Esophagus mucosa (tissue), 1 donor: ENCODE measurements at places on chromosomes 12 and 14. TPM values are rescaled to one million over a fixed set of nuclear protein-coding genes. Genes with fewer than 3 reads are reported as not detected.

- ATAC-seq, result peak; percentile 56
Measured at GRCh38 chr14:75123991-75124390, 2.9 kb downstream of the NEK9 start.

DNA sequence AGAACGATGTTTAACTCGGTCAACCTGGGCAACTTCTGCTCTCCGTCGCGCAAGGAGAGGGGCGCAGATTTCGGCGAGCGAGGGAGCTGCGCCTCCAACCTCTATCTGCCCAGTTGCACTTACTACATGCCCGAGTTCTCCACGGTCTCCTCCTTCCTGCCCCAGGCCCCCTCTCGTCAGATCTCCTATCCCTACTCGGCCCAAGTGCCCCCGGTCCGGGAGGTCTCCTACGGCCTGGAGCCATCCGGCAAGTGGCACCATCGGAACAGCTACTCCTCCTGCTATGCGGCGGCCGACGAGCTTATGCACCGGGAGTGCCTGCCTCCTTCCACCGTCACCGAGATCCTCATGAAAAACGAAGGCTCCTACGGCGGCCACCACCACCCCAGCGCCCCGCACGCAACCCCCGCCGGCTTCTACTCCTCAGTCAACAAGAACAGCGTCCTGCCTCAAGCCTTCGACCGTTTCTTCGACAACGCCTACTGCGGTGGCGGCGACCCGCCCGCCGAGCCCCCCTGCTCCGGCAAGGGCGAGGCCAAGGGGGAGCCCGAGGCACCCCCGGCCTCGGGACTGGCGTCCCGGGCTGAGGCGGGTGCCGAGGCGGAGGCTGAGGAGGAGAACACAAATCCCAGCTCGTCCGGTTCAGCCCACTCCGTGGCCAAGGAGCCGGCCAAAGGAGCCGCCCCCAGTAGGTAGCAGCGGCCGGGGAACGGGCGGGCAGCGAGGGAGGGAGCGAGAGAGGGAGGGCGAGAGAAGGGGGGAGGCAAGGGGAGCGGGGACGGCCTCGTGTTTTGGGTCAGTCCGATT, 513 bp downstream of the HOXC11 start:
- peak; percentile 23 for ATAC-seq

DNA sequence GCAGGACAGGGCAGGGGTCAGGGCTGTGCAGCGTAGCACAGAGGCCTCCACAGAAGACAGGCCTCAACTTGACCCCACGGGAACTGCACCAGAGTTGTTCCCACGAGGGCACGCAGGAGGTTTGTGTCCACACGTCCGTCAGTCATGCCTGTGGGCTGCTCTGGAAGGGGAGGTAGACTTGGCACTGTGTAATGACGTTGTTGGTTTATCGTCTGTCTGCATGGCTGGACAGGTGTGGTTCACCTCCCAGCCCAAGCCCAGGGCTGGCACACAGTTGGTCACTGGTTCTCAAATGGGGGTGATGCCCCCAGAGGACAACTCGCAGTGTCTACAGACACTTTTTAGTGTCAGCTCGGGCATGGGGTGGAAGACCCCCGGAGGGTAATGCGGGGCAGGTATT, 45.8 kb downstream of the CCNK start:
- no peak for ATAC-seq

- ATAC-seq, result no peak
Measured at GRCh38 chr14:90900476-90901083, 84.3 kb upstream of the TTC7B start.

- ATAC-seq, result no peak
Measured at GRCh38 chr12:51593021-51593420, 2.0 kb downstream of the SCN8A start.

GRCh38 chr12:23098517-23098916, 473.5 kb downstream of the ETNK1 start:
- ATAC-seq, result no peak

GPR162 gene
- total RNA-seq, result 0.76 TPM

TTC6 gene
- total RNA-seq, result 1.3 TPM

TIGAR gene
- 6.1 TPM for total RNA-seq

AKAP6 gene
- 4.4 TPM for total RNA-seq
